Stimulated activated CD4-positive, alpha-beta T cell treated with anti-CD3 and anti-CD28 coated beads, Interleukin-4, amount 100 ng/mL, for 24 hours (primary cell): ENCODE measurements at places on chromosomes 3 and 15.

- DNase-seq: no peak
These were observed 10.9 kb downstream of the STRIT1 start for GRCh38 chr3:155282385-155283091.

- no peak for DNase-seq
These were observed 12.3 kb downstream of the ETFA start for GRCh38 chr15:76298986-76299385.

DNA sequence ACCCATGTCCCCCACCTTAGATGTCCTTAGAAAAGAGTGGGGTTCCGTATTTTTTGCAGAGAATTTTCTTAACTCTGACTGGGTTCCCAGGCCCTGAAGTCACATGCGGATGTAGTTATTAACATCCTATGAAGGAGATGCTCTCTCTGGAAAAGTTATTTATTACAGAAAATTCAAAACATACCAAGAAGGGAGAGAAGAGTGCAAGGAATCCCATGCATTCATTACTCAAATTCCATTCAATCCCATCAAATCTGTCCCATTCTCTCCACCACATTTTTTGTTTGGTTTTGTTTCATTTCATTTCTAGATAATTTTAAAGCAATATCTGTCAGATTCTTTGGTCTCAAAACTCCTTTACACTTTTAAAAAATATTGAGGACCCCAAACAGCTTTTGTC is 34.3 kb upstream of the ANKRD34C start:
- no peak for DNase-seq

- peak; percentile 5 for DNase-seq
These were observed 701 bp downstream of the OSBPL11 start for GRCh38 chr3:125594581-125595011.

DNA sequence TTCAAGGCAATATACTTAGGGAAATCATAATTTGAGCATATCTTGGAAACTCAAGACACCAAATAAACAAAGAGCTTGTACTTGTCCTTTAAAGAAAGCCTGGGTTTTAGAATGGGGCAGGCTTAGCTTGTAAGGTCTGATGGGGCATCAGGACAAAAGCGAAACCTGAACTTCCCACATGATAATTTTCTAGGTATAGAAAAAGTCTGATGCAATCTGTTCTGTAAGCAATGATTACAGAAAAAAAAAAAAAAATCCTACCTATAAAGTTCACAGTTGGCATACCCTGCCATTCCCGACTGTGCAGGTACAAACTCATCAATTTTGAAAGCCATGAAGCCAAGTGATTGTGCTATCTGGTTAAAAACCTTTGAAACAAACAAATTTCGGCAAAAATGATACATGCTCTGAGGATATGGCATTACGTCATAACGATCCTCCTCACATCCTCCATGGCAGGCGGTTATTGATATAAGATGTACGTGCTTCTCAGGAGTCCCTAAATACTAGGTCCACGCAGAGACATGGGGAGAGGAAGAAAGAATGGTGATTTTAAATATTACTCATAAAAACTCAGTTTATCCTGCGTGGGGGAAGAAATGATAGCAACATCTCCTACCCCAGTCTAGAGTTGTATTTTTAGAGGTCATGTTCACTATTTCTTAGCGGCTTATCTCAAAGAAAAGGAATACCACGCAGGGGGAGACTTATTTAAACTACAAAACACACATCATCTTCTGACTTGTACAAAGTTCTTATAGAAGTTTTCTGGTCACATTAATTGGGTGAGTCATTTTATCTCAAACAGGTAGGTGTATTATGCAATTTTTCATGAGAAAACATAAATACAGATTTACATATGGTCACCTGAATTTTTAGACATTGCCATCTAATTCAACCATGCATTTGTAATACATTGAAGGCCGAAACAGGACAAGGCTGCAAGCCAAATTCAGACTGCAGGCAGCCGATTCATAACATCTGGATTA is 27.0 kb downstream of the MB21D2 start:
- no peak for DNase-seq

DNA sequence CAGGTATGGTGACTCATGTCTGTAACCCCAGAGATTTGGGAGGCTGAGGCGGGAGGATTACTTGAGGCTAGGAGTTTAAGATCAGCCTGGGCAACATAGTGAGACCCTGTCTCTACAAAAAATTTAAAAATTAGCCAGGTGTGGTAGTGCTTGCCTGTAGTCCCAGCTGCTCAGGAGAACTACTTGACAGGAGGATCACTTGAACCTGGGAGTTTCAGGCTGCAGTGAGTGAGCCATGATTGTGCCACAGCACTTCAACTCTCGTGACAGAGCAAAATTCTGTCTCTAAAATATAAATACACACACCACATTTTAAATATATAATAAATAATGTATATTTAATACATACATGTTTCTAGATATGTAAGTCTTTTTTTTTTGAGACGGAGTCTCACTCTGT is 53.5 kb upstream of the TEX264 start:
- no peak for DNase-seq

- no peak for DNase-seq
These were observed 96.0 kb downstream of the CCNL1 start for GRCh38 chr3:157063926-157064325.

- no peak for DNase-seq
These were observed 260.3 kb downstream of the ERC2 start for GRCh38 chr3:56207922-56208321.

GRCh38 chr3:128289534-128289933 is 136.3 kb downstream of the EEFSEC start:
- DNase-seq: no peak

GRCh38 chr3:20552605-20553275 is 366.7 kb upstream of the SGO1 start:
- no peak for DNase-seq

DNA sequence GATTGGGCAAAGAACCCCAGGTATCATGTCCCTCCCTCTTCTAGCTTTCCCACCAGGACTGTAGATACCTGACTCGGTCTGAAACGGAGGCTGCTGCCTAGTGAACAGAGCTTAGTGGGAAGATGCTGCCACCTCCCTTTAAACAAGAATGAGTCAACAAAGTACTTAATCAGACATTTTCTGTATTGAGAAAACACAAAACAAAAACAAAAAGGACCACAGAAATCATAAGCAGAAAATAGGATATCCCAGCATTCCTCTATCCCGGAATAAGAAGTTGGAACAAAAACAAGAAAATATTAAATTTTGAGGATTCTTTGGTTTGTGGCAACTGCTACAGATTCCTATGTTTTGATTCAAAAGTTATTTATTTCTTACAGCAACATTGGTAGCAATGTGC is 51.7 kb upstream of the COL8A1 start:
- no peak for DNase-seq

DNA sequence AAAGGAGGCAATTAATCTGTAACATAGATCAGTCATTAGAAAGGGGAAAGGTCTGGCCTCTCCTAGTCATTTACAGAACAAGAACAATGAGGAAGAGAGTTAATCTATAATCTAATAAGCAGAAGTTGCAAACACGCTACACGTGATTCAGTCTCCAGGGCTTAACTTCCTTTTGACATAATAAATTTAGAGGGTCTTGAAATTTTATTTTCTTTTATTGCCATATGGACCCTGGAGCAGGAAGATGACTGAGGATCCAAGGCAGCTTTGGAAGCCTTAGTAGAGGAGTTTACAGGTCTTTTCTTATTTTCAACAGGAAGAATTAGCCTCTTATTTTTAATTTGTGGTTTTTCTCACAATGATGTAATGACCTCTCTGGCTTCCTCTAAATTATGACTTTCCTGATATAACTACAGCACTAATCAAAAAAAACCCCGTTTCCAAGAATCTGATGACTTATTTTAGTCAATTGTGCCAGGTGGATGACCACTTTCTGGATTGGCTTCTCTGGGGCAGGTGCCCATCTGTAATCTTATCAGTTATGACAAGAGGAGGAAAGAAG is 32.2 kb downstream of the ADGRG7 start:
- no peak for DNase-seq

DNA sequence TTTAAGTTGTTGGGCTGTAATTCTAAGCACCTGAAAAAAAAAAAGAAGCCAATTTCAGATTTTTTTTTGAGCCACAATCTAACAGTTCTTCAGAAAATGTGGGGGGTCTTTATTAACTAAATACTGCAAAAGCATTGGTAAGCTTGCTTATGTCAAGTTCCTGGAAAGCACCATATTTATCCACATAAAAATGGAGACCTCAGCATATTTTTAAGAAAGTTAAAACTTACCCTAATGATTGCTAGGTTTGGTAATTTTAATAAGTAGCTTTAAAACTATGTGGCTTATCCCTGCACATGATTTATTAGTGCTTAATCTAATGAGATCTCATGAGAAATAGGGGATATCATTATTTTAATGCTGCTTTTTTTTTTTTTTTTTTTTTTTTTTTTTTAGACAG is 156.8 kb downstream of the USP13 start:
- DNase-seq: no peak
